ENCODE measurements at places on chromosomes 12 and 14. TPM values are rescaled to one million over a fixed set of nuclear protein-coding genes. Genes with fewer than 3 reads are reported as not detected.

The TMPRSS12 gene
- total RNA-seq, result not detected

DNA sequence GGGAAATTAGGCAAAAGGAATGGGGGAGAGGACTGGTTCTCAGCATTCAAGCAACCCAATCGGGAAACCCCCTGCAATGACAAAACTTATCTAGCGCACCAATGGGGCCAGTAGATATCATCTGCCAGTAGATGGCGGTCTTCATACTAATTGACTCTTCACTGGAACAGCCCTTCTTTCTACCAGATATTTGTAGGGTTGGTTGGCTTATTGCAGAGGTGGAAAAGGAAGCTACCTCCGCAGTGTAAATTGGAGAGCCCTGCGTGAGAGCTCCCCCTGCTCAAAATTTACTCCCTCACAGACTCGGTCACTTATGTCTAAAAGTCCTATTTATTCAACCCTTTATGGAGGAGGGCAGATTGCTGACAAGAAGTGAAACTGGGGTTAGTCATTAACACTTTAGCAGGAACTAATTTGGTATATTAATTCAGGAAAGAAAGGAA is 166.1 kb upstream of the CCND2 start:
- DNase-seq, result peak; percentile 80

The TGM1 gene
- total RNA-seq, result 2.5 TPM

DNA sequence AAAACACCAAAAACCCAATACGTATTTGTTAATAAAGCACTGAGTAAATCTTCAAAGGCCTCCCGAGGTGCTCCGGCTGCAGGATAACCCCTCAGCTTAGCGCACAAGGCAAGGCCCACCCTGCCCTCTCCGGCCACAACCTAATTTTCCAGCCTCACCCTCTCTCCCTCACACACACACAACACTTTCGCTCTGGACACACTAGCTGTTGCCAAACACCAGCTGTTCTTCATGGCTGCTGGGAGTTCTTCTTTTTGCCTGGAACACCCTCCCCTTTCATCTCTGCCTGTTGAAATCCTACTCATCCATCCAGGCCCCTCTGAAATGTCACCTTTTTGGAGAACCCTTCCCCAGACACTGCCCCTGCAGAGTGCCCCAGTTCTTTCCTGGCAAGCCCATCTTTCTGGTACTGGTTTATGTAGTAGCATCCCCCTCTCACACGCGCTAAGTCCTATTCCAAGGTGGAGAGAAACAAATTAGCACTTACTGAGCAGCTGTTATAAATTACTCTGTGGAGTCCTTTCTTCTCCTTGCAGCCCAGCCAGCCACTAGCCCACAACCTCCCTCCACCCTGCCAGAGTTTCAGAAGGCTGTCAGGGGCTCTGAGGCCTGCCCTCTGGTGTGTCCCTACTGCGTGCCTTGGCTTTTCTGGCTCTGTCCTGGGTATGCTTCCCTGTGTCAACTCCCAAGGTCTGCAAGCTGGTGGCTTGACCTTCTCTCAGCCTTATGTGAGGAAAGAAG is 805 bp upstream of the CRACR2A start:
- peak; percentile 43 for DNase-seq

DNA sequence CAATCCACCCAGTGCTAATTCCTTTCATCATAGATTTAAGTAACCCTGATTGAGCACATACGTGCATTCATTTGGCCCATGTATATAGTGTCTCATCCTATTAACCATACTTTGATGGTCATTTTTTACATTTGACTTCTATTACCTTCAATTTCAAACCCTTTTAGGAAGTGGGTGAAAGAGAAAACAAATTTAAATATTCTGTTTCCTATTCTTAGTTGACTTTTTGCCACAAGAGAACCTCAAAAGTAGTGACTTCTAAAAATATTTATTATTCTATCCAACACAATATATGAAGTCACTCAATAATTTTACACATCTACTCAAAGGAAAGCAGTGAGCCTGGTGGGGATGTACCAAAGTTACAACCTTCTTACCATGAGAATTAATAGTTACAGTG is 164.9 kb downstream of the CEP128 start:
- DNase-seq, result no peak

- DNase-seq, result no peak
Observed at GRCh38 chr12:12338527-12339168, 11.4 kb downstream of the MANSC1 start.

The CCDC177 gene
- not detected for total RNA-seq

DNA sequence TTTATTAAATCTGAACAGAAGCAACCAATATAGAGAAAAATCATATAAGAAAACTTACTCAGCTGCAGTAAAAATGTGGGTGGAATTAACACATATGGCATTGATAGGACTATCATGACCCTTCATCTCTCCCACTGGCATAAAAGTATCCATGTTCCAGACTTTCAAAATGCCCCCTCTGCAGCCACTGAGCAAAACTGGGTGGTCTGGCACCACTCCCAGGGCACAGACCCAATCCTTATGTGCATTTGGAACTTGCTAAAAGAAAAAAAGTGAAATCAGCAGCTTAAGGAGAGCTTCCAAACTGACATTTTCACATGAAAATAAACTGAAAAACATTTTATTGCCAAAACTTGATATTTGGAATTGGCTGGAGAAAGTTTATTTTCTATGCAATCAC is 141.5 kb downstream of the KIF21A start:
- DNase-seq, result no peak

- no peak for DNase-seq
Observed at GRCh38 chr12:47616440-47616839, 89.4 kb downstream of the RPAP3 start.

The DPPA3 gene
- not detected for total RNA-seq

DNA sequence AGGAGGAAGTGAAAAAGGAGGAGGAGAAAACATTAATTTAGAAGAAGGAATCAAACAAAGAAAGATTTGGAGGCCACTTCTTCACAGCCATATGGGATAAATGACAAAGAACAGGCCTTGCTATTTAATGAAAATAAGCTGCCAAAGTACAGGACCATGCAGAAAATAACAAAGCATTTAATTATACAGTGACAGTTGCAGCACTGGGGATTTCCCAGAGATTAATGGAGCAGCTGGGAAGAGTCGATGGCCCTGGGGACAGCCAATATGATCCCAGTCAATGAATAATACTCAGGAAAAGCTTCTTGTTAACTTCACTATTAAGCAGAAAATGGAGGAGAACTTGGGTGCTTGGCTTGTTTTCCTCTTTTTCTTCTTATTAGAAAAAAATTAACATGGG is 34.6 kb downstream of the RERG start:
- no peak for DNase-seq

- peak; percentile 89 for DNase-seq
Observed at GRCh38 chr12:59149995-59150642, 229.8 kb upstream of the LRIG3 start.

The RIMKLB gene
- 20.0 TPM for total RNA-seq

GRCh38 chr12:29232086-29232485 is 83.0 kb downstream of the FAR2 start:
- DNase-seq, result no peak

All from LHCN-M2 (cell line).